ENCODE measurements at places on chromosomes 13 and 19. TPM values are rescaled to one million over a fixed set of nuclear protein-coding genes. Genes with fewer than 3 reads are reported as not detected.

DNA sequence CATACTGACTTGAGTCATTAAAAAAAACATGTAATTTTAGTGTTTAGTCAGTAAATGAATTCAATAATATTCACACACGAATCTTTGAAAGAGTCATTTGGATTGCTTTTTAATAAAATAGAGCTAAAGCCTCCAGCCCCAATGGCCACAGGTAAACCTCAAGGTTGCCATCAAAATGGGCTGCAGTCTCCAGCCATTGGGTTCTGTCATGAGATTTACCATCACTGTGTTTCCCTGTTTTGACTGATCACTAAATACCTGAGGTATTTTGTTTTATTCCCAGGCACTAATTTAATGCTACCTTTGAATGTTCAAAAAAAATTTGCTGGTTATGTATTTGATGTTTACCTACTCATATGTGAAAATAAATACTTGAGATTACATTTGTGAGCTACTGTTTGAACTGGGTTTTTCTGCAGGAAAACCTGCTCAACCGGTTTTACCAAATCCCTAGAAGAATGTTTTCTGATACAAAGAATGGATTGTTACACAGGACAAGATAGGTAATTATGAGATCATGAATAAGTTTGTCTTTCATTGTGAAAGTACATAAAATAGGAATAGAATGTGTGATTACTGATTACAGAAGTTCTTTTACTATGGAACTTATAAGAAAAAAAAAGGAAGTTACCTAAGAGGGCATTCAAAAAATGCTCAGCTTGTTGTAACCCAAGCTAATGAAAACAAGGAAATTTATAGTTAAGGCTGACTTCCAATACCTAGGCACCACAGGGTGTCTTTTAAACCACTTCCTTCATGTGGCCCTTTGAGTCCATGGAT lies 391.3 kb downstream of the EFNB2 start:
- DNase-seq, result no peak

DNA sequence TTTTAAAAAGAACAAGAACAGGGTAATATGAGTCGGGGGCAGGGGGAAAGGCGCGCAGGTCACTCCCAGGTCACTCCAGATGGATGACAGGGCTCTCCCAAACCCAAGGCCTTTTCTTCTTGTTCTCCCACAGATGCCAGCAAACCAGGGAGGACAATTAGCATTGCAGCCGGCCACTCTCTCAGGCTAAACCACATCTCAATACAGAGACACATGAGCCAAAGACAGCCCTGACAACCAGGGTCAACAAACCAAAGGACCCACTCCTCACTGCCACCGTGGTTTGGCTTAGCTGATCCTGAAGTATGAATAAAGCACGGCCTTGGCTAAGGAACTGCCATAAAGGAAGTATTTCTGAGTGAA lies 47.3 kb downstream of the LATS2 start:
- no peak for DNase-seq

DNA sequence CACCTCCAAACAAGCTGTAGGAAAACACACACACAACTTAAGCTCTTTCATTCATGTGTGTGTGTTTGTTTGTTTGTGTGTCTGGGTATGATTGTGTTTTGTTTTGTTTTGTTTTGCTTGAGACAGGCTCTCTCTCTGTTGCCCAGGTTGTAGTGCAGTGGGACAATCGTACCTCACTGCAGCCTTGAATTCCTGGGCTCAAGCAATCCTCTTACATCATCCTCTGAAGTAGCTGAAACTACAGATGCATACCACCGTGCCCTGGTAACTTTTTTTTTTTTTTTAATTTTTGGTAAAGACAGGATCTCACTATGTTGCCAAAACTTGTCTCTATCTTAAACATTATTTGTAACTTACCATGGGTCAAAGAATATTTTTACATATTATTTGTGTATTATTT lies 431.7 kb downstream of the SLITRK1 start:
- DNase-seq, result no peak

- no peak for DNase-seq
These were observed at the start of gene TRAPPC6A for GRCh38 chr19:45177817-45178261. TSS of gene TRAPPC6A (minus strand) at chr19:45178237. CDS start at chr19:45178218, 19 bp downstream.

DNA sequence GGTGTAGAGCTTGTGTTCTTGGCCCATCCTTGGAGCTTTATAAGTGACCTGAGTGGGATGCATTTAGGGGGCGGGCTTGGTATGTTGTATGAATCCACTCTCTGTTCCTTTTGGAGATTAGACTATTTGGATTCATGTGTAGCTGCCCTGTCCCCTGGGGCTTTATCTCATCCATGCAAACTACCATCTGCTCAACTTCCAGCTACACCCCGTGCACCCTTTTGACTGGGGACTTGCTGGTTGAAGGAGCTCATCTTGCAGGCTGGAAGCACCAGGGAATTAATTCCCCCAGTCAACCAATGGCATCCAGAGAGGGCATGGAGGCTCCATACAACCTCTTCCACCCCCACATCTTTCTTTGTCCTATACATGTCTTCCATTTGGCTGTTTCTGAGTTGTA lies 6.1 kb downstream of the CLEC4M start:
- DNase-seq, result no peak

DNA sequence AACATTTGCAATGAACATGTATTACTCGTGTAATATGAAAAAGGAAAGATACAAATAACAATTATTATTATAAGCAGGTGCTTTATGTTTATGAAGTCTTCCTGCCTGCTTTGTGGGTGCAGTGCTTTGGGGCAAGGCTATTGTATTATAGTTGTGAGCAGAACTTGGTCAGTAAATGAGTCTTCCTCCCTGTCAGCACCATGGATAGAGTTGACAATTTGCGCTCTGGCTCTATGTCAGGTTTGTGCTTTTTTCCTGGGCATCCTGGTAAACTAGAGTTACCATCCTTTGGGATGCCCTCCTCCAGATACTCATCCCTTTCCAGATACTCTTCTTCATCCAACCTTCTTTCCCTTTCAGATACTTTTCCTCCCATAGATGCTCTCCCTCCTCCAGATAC lies 19.6 kb downstream of the ERICH6B start:
- DNase-seq, result no peak

- DNase-seq, result no peak
These were observed 599.7 kb upstream of the SLITRK1 start for GRCh38 chr13:84481958-84482357.

USHBP1 gene
- total RNA-seq, result not detected

GRCh38 chr19:55563261-55563690 lies 17.4 kb downstream of the ZNF579 start:
- DNase-seq, result no peak

DNA sequence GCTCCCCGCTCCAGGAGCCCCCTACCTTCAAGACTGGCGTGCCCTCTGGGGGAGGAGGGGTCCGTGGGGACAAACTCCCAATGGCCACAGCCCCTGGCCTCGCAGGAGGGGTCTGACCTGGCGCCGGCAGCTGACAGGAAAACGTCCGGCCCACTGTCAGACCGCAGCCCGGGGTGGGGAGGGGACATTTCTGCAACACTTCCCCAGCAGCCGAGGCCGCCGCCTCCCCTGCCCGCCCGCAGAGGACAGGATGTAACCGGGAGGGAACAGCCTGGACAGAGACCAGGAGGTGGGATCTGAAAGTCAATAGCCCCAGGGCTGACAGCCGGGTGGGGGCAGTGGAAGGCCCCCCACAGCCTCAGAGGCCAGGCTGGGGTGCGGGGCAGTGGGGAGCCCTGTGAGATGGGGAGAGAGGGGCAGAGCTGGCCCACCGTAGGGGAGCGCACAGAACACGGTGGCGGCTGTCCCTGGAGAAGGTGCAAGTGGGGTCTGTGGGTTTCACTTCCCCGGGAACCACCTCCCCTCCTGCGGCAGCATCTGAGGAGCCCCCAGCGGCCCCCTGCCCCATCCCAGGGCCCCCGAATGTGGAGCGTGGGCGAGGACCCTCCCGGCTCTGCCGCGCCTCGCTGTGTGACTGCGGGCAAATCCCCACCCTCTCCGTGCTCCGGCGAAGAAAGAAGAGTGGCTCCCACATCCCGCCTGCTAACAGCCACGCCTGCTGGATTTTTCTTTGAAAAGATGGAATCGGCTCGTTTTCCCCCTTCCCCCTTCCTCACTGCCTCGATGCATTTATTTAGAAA lies at the start of gene PEAK3:
Gene PEAK3 (minus strand): TSS at position 114 of the 800 bp plus-strand sequence. CDS start 1,244 bp downstream, outside the sequence.
- no peak for DNase-seq

DNA sequence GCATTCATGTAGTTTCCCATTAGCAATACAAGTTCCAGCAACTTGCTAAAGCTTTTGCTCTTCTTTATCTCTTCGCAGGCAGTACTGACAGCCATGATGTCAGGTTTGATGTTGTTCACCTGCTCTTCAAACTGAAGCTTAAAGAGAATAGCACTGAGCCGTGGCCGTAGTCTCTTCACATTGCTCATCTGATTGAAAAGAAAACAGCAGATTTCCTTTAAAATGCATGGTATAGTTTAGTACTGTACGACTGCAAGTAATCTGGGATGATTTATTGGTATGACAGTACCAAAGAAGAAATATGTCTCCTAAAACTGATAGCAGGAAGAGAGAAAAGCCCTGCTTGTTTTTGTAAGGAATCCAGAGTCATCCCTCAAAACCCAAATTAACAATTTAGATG lies 284.4 kb downstream of the DIAPH3 start:
- no peak for DNase-seq

- DNase-seq, result no peak
These were observed 93.8 kb upstream of the RAP2A start for GRCh38 chr13:97339988-97340749.

DNA sequence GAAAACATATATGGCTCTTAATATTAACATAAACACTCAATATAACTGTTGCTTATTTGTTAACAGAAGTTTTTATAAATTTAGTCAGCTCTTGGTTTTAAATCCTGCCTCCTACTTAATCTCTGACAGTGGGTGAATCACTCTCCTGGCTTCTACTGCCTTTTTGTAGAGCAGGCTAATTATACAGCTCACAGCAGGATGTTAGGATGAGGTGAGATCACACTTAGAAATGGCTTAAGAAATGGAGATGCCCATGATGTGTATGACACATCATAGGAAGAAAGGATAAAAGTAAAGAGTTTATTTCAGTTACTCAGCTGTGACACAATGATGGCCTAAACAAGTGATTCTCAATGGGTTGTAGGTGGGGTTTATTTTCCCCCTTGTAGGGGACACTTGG lies 345.6 kb downstream of the SPRY2 start:
- DNase-seq, result no peak

FAM216B gene
- total RNA-seq, result not detected

GRCh38 chr13:30985637-30986205 lies 53.3 kb downstream of the TEX26 start:
- DNase-seq, result no peak

Data from CD4-positive, alpha-beta T cell (primary cell).